ENCODE measurements at places on chromosomes 11 and 22.

GRCh38 chr22:32684148-32684821 lies 117.2 kb upstream of the TIMP3 start:
- H3K4me1 ChIP-seq: no peaks in the 10 kb centered on the region
- no peak for DNase-seq
- H3K4me3 ChIP-seq: no peak overlapping the region
- no peaks in the 10 kb centered on the region for H3K27me3 ChIP-seq
- no peak overlapping the region for H3K27ac ChIP-seq

GRCh38 chr22:29956680-29957079 lies 73.7 kb downstream of the MTMR3 start:
- no peak overlapping the region for H3K4me3 ChIP-seq
- no peaks in the 10 kb centered on the region for H3K27me3 ChIP-seq
- DNase-seq: no peak
- no peaks in the 10 kb centered on the region for H3K36me3 ChIP-seq

GRCh38 chr22:23527971-23528740 lies 51.9 kb downstream of the IGLL1 start:
- H3K4me1 ChIP-seq: no peaks in the 10 kb centered on the region
- H3K4me3 ChIP-seq: no peak overlapping the region
- no peak overlapping the region for H3K27ac ChIP-seq
- no peak for DNase-seq
- H3K36me3 ChIP-seq: no peaks in the 10 kb centered on the region

DNA sequence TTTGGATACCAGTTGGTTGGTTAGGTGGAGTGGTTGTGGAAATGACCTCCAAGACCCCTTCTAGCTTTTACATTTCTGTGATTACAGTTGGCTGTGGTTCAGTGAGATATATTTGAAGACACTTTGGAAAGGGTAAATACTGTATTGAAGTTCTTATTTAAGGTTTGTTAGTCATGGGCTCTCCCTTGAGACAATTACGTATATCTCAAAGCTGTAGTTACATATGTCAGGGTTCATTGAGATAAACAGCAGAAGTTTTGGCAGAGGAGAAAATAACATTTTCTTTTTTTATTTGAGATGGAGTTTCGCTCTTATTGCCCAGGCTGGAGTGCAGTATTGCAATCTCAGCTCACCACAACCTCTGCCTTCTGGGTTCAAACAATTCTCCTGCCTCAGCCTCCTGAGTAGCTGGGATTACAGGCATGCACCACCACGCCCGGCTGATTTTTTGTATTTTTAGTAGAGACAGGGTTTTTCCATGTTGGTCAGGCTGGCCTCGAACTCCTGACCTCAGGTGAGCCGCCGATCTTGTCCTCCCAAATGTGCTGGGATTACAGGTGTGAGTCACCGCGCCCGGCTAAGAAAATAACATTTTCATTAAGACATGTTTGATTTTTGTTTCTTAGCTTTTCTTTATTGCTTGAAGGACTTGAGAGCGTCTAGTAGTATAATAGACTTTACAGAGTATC lies 1.9 kb downstream of the RNF121 start:
- H3K4me1 ChIP-seq: peaks cover 45% of the 10 kb centered on the region
- H3K36me3 ChIP-seq: peaks cover 2% of the 10 kb centered on the region
- H3K27ac ChIP-seq: no peak overlapping the region
- no peak for DNase-seq

GRCh38 chr22:32339190-32340012 lies 18.3 kb upstream of the RFPL3 start:
- H3K36me3 ChIP-seq: no peaks in the 10 kb centered on the region
- H3K4me3 ChIP-seq: no peak overlapping the region
- no peaks in the 10 kb centered on the region for H3K27me3 ChIP-seq
- DNase-seq: no peak
- H3K27ac ChIP-seq: no peak overlapping the region
- H3K4me1 ChIP-seq: peaks cover 13% of the 10 kb centered on the region

DNA sequence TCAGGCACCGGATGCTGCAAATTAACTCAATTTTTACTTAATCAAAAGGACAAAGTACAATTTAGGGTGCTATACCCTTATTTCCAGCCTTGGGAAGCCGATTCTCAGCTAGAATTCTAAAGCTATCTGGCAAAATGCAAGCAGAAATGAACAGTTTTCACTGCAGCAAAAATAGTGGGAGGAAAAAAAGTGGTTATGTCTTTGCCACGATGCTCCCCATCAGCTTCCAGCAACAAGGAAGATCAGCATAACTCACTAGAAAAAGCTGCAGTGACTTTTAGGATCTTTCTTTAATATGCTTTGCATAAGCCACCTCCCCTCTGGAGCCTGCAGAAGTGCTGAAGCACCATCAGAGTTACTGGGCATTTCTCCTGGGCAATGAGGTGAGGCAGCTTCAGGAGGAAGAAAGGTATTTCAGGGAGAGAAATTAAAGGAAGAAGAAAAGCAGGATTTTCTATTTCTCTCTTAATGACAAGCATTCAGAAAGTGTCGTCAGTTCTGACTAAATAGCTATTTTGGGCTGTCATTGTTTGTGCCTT lies 702.9 kb downstream of the DLG2 start:
- H3K27ac ChIP-seq: no peak overlapping the region
- H3K4me3 ChIP-seq: no peak overlapping the region
- H3K27me3 ChIP-seq: no peaks in the 10 kb centered on the region
- DNase-seq: no peak
- peaks cover 5% of the 10 kb centered on the region for H3K4me1 ChIP-seq

GRCh38 chr11:80782135-80782885 lies 1341.5 kb upstream of the TENM4 start:
- no peaks in the 10 kb centered on the region for H3K27me3 ChIP-seq
- H3K27ac ChIP-seq: no peak overlapping the region
- no peak for DNase-seq
- H3K36me3 ChIP-seq: no peaks in the 10 kb centered on the region
- H3K4me1 ChIP-seq: no peaks in the 10 kb centered on the region

DNA sequence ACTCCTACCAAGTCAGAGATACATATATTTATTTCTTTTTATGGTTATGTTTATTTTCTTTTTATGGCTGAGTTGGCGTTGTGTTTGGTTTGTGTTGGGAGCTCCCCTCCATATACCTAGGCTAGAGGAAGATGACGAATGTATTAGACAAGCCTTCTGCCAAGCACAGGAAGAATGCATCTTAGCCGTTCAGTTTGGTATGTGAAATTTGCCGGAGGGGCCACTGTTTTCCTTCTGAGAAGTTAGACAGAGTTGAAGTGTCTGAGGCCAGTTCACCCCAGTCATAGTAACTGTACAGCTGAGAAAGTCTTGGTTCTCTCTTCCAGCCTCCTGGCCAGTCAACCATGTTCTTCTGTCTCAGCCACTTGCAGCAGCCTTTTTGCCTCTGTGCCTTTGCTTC lies 29.8 kb downstream of the TEAD1 start:
- H3K27me3 ChIP-seq: no peaks in the 10 kb centered on the region
- no peaks in the 10 kb centered on the region for H3K36me3 ChIP-seq
- no peak for DNase-seq
- no peak overlapping the region for H3K27ac ChIP-seq
- peaks cover 33% of the 10 kb centered on the region for H3K4me1 ChIP-seq
- H3K4me3 ChIP-seq: no peak overlapping the region

DNA sequence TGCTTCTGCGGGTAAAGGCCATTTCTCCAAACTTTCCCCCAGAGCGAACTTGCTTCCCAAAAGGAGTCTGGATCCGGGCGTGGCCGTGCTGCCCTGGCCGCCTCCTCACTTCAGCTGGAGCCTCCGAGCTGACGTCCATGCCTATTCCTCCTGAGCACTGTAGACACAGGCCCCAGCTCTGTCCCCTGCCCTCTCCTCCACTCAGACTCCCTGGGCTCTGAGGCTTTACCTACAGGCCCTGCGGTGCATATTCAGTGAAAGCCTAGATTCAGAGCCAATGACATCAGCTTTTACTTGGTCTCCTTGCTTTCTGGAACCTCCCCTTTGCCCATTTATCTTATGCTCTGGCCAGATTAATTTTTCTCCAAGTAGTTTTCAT lies 9.7 kb downstream of the LRP5 start:
- H3K36me3 ChIP-seq: no peaks in the 10 kb centered on the region
- no peak overlapping the region for H3K27ac ChIP-seq
- H3K4me3 ChIP-seq: no peak overlapping the region
- peaks cover 37% of the 10 kb centered on the region for H3K4me1 ChIP-seq

DNA sequence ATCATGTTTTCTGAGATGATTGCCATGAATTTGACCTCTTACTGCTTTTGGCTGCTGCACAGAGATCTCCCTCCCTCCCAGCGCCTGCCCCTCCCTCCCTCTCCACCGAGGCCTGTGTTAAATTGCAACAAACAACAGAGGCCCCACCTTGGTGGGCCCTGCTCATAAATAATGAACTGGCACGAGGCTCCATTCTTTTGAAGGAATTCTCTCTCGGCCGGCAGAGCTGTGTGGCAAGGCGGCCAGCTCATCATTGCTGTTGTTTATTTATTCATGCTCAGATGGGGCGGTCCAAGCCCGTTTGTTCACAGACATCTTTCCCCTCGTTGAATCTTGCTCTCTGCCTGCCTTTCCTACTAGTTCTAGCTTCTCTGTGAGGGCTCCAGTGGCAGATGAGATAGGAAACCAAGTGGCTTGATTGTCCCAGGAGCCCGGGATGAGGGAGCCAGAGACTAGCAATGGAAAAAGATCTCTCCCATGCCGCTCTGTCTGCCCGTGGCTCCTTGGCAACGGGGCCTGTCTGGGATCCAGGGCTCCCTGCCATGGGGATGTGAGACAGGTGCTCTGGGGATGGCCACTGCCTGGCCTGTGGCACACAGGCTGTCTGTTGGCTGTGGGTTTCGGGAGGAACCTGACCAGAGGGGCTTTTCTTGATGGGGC lies 192.6 kb downstream of the DSCAML1 start:
- DNase-seq: no peak
- no peak overlapping the region for H3K27ac ChIP-seq
- H3K36me3 ChIP-seq: no peaks in the 10 kb centered on the region
- no peak overlapping the region for H3K4me3 ChIP-seq

Measured in vagina (tissue), 2 donors.